CD4-positive, alpha-beta T cell treated with Interleukin-10 for 1 hour (primary cell): ENCODE measurements at places on chromosomes 4 and X.

GRCh38 chr4:16745009-16745635 lies 153.3 kb downstream of the LDB2 start:
- no peak for DNase-seq

- DNase-seq = no peak
Measured at GRCh38 chr4:106609917-106610316, 241.3 kb upstream of the GIMD1 start.

GRCh38 chr4:74110670-74111069 lies 11.7 kb upstream of the CXCL2 start:
- DNase-seq = no peak

GRCh38 chrX:132748268-132748667 lies 210.2 kb downstream of the HS6ST2 start:
- DNase-seq = no peak

- DNase-seq = no peak
Measured at GRCh38 chr4:39741401-39741800, 43.5 kb downstream of the UBE2K start.

DNA sequence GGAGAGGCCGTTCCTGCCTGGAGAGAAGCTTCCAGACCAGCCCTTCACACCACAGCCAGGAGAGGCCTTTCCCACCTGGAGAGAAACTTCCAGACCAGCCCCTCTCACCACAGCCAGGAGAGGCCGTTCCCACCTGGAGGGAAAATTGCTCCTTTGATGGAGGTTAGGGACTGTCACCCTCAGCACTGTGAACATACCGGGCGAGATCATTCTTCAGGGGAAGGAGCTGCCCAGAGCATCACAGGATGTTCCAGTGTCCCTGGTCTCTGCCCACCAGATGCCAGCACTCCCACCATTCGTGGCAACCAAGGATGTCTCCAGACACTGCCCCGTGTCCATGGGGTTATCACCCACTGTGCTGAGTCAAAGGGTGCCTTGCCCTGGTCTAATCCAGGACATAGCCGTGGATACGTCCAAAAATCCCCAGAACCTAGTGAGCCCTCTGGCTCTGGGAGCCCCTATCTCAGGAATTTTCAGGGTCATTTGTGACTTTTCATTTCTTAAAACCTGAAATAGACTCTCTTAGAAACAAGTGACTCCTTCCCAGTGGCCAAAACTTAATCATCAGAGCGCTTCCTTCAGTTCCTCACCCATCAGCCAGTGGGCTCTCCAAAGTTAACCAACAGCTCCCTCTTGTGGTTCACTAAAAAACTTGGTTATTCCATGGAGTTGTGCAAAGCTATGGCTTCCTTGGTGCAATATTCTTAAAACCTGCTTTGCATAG lies 80.2 kb downstream of the CRMP1 start:
- peak; percentile 37 for DNase-seq

GRCh38 chrX:75155447-75155826 lies 646 bp downstream of the ABCB7 start:
- DNase-seq = peak; percentile 4

DNA sequence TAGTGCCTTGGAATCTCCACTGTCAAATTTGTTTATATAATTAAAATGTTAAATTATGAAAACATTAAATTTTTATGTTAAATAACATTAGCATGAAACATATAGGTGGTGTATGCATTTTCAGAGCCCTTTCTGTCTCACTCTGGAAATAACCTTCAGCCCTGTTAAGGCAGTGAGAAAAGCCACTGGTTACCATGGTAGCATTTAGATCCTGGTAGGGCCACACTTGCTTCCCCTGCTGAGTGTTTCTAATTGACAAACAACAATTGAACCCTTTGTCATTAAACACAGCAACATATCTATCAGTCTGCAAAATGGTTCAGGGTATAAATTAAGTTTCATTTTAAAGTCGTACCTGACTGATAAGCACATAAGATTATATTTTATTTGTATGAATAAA lies 63.5 kb downstream of the PDK3 start:
- no peak for DNase-seq

DNA sequence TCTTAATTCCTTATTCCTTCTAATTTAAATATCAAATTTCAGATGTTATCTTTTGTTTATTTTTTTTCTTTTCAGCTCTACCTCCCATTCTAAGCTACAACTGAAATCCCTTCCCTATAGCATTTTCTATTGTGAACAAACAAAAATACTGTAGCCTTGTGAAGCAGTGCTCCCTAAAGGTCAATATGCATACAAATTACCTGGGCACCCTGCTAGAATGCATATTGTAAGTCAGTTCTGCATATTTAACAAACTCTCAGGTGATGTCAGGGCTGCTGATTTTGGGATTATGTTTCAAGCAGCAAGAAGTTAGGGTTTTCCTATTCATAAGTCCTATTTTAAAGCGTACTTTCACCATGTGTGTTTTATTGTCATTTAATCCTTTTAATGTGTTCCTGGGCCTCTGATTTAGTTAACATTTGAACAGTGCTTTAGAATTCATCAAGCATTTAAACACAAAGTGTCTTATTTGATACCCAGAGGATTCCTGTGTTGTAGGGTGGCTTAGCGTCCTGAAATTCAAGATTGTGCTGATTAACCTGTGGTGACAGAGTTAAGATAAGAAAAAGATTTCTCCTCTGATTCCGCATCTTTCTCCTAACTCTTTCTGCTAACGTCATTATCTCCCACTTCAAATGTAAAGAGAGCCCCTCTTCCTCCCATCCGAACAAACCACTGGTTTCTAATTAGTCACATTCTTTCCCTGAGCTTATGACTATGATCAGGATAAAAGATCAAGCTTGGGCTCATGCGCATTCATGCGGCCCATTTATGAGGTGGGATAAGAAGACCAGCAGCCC lies 221.3 kb downstream of the ANK2 start:
- DNase-seq = no peak

GRCh38 chr4:120672558-120673147 lies 249.9 kb downstream of the PRDM5 start:
- DNase-seq = no peak

- no peak for DNase-seq
Measured at GRCh38 chr4:158155656-158156356, 17.0 kb downstream of the GASK1B start.

GRCh38 chrX:144219035-144219434 lies 335.2 kb downstream of the UBE2NL start:
- no peak for DNase-seq

DNA sequence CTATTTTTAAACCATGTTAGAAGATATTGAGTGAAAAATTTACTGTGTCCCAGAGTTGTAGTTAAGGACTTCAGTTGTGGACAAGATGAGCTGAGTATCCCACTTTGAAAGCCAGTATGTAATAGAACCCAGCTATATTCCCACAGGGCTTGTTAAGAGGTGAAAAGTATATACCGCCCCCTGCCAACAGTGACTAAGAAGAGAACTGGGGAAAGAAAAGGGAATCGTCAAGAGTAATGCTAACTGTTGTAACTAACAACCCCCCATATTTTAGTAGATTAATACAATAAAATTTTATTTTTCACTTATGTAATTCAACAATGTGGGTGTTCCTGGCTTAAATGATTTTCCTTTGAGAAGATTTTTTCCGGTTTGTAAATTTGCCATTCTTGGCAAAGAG lies 250.4 kb upstream of the GIMD1 start:
- DNase-seq = no peak

DNA sequence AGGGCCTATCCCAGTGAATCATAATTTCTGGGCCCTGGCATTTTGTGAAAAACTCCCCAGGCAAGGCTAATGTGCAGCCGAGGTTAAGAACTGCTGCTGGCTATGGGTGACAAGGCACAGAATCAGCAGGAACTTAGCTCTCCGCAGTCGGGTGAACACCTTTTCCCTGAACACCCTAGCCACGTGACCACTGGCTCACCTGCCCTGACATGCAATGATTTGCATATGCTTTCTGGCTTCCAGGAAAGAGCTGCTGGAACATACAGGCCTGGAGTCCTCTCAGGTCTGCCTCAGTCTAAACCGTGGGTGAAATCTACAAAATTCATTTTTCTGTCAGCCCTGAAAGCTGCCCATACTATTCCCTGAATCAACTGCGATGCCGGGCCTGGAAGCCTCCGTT lies 56.6 kb downstream of the ZNF827 start:
- no peak for DNase-seq

- DNase-seq = no peak
Measured at GRCh38 chrX:38754818-38755718, 46.2 kb upstream of the MID1IP1 start.

DNA sequence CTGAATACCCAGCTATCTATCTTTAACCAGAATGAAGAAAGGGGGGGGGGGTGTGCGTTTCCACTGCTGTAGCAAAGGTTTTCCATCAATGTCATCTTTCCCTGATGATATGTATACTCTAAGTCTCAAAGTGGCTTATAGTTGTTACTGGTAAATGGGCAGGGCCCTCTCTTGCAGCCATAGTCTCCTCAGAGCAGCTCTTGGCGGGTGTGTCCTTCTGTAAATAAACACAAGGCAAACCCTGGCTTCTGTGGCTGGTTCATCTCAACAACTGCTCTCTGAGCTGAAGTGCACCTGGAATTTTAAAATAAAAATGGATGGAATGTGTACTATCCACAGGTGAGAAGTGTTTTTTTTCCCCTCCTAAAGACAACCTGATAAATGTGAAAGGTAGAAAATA lies 57.5 kb upstream of the SCML1 start:
- DNase-seq = no peak

DNA sequence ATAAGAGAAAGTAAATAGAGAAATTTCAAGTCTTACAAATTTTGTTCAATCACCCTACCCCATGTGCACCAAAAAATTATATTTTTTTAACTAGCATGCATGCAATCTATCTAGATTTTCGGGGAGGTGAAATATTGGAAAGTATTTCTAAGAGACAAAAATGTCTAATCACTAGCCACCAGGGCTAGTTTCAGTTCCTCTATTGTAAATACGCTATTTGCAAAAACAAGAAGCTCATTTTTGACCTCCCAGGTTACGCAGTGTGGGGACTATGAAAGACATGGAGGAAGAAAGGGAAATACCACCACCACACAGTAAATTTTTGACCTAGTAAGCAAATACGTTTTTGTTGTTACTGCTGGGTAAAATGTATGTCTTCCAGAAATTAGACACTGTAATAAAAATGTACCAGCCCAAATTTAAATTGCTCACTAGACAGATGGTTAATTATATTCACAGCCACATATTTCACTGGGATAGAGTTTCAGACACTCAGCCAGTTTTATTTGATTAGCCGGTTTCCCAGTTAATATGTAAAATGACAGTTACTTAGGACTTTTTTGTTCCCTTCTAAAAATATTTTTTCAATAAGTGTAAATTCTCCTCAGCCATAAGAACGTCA lies 2.2 kb downstream of the NEXMIF start:
- DNase-seq = no peak

GRCh38 chrX:12973561-12974304 lies 1.2 kb upstream of the TMSB4X start:
- DNase-seq = peak; percentile 63

DNA sequence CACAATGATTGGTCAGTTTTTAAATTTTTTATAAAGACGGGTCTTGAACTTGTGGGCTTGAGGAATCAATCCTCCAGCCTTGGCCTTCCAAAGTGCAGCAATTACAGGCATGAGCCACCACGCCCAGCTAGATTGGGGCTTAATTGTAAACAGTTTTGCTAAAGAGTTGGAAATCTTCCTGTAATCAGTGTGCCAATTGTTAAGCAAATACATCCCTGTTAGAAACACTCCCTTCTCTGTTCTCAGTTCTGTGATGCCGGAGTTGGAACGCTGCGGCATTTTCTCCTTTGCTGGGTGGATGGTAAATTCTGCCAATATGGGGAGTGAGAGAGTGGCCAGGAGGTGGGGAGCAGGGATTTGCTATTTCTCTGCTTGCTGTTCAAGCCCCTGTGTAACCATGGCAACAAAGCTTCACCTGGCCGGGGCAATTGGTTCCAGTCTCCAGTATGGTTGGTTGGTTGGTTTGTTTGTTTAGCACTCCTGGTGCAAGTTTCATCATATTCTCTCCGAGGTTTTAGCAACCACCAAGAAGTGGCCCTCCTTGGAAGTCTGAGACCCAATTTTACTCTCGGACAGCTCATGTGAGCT lies 3.0 kb upstream of the SPATA4 start:
- no peak for DNase-seq

DNA sequence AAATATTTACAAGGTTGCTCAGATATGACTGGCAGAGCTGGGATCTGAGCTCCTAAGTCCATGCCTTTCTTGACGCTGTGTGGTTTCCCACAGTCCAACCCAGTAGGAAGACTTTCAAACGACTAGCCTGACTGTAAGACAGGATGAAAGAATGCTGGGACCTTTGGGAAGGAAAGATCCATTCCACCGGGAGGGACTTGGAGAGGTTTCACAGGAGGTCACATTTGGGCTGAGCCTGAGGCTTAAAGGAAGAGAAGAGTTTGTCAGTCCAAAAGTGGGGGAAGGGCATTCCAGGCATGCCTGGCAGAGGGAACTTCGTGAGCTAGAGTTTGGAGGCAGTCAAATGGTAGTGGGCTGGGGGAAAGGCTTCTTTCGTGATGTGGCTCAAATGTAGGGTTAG lies 1.5 kb downstream of the STARD8 start:
- no peak for DNase-seq

GRCh38 chrX:153626025-153626633 lies 20.9 kb upstream of the DUSP9 start:
- no peak for DNase-seq

- no peak for DNase-seq
Measured at GRCh38 chrX:13433298-13433605, 113.4 kb upstream of the ATXN3L start.

GRCh38 chrX:137749246-137749645 lies 183.3 kb downstream of the ZIC3 start:
- no peak for DNase-seq

DNA sequence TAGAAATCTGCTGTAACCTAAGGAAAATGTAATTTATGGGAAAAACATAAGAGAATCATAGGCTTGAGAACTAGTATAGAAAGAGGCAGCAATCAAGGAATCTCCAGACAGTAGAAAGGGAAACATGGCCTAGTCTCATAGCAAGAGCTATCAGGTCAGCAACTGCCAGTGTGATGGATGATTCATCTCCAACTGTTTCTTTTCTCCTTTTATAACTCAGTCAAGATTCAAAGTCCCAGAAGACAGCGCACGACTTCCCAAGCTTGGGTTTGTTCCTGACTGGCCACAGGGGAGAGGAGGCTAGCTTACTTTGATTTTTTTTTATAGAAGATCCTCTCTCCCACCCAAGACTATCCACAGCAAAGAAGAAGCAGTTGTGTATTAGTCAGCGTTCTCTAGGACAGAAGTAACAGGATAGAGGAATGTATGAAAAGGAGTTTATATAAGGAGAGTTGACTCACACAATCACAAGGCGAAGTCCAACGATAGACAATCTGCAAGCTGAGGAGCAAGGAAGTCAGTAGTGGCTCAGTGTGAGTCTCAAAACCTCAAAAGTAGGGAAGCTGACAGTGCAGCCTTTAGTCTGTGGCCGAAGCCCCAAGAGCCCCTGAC lies 181.5 kb downstream of the GC start:
- no peak for DNase-seq
